Stimulated activated CD8-positive, alpha-beta memory T cell treated with anti-CD3 and anti-CD28 coated beads, Interleukin-4, amount 100 ng/mL, for 1 hour (primary cell): ENCODE measurements at places on chromosomes 4 and X.

DNA sequence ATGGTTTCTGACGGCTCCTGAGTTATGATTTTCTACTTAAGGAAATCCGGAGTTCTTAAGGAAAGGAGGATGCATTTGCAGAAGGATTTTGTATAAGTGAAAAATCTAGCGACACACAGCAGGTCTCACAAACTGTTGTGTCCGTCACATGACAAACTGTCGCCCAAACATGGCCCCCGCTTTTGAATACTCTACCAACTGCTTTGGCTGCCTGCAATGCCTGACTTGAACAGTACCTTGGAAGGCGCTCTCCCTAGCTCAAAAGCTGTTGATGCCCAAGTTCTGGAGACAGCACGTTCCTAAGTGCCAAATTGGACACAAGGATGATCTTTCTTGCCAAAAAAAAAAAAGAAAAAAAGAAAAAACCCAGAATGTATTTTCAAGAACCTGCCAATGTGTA lies 103.2 kb downstream of the ENPP6 start:
- DNase-seq = no peak

GRCh38 chr4:23828779-23829178 lies 61.1 kb downstream of the PPARGC1A start:
- no peak for DNase-seq

DNA sequence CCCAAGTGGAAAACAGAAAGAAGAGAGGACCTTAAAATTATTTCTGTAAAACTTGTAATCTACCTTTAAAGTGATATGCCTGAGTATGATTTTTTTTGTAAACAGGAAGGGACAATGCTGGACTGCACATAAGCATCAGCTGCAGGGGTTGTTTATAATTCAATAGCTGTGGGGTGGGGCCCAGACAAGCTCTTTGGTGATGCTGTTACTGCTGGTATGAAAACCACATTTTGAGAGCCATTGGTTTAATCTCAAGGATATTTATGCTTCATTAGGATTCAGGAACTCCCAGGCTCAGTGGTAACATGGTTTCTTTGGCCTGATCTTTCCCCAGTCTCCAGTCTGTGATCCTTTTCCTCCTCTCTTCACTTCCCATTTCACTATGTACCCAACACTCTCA lies 34.3 kb upstream of the GRPR start:
- no peak for DNase-seq

- DNase-seq = no peak
Observed at GRCh38 chr4:1337376-1337831, 9.6 kb upstream of the UVSSA start.

- DNase-seq = no peak
Observed at GRCh38 chr4:135508006-135508714, 1306.6 kb upstream of the PABPC4L start.
